T-helper 17 cell (primary cell): ENCODE measurements at places on chromosomes 11 and 22.

DNA sequence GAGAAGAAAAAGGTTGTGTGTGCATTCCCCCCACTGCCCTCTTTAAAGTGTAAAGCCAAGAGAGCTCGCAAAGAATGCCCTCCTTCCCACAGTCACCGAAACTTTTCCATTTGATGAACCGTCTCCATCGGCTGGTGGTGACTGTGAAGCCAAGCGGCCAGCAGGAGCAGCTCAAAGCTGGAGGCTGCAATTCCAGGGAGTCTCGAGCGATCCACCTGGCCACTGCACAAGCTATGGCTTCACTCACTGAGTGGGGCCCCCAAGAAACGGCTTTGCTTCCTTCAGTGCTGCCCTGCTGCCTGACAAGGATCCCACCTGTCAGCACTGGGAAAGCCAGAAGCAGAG lies 117.7 kb downstream of the ABTB2 start:
- DNase-seq = no peak

DNA sequence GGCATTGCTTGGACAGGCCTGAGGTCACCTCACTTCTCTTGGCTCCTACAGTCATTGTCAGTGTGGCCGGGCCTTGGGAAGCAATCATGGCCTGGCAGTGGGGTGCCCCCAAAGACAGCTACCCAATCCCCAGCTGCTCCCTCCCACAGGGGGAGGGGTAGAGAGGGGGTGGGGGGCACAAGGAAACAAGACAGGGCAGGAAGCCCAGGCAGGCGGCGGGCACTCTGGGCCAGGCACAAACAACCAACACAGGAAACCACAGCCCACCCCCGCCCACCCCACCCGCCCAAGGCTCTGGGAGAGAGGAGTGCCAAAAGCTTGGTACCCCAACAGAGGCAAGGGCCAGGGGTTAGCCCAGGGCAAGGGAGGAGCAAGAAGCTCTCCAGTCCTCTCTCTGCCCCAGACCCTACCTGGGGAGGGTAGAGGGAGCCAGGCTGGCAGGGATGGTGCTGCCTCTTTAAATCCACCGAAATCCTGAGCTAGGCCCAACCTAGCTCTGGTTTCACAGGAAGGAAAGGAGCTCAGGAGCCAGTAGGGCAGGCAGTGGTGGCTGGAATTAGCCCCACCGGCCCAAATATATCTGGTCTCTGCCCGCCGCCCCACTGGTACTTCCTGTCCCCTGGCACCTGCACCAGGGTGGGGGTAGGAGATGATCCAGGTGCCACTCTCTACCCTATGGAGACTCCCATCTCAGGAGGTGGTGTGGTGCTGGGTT lies 12.2 kb downstream of the BCL9L start:
- DNase-seq = no peak

- DNase-seq = no peak
These were observed 82.2 kb downstream of the DEPDC5 start for GRCh38 chr22:31836010-31836409.

DNA sequence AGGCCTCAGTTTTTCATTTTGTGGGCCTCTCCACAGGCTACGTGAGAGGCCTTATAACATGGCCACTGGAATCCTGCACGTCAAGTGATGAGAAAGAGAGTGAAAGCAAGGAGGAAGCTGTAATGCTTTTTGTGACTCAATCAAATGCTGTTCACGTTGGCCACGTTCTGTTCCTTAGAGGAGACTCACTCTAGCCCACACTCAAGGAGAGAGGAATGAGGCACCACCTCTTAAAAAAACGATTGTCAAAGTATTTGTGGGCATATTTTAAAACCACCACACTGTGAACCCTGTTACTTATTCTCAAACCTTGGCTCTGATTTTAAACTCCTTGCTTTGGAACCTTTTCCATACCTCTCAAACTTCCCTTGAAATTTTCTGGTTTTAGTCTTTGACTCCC lies 705.0 kb downstream of the NELL1 start:
- no peak for DNase-seq

- no peak for DNase-seq
These were observed 30.5 kb downstream of the ARAP1 start for GRCh38 chr11:72721689-72722049.

DNA sequence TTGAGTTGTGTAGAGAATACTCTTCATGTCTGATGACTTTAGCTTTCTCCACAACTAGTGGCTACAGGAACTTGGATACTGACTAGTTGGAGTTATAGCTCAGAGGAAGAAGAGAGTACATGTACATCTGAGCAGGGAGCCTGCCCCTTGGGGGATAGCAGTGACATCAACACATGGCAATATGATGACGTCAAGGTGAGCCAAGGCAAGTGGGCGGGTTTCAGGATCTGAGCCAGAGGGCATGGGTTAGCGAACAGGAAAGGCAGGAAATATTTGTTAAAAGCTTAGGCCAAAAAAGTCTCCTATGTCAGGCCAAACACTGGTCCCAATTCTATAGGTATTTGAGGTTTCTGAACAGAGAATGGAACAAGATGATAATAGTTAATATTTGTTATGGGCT lies 42.0 kb upstream of the HORMAD2 start:
- DNase-seq = no peak
